ENCODE measurements at places on chromosomes 6 and 20.
A peak's percentile ranks its signal among the peaks of the same experiment; 100 is the strongest.

DNA sequence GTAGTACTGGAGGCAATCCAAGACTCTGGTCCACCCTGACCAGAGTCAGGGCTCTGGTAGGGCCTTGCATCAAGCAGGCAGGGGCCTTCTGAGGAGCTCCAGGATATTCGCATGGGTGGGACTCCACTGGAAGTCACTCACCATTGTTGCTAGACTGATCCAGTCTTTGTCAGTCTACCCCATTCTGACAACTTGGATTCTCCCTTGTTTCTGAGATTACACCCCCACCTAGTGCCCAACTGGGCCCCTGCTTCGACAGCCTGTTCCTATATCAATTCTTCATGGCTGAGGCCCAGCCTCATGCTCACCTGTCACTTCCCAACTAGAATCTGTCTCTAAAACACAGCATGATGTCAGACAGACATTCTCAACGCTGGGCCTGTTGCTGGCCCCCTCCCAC is 5.2 kb downstream of the SLC35D3 start:
- no peak for DNase-seq

GRCh38 chr6:53737746-53738145 is 57.1 kb upstream of the LRRC1 start:
- no peak for DNase-seq

- DNase-seq = no peak
Observed at GRCh38 chr6:167118839-167119238, 4.1 kb upstream of the CCR6 start.

GRCh38 chr6:132853059-132853458 is 38.7 kb downstream of the RPS12 start:
- no peak for DNase-seq

DNA sequence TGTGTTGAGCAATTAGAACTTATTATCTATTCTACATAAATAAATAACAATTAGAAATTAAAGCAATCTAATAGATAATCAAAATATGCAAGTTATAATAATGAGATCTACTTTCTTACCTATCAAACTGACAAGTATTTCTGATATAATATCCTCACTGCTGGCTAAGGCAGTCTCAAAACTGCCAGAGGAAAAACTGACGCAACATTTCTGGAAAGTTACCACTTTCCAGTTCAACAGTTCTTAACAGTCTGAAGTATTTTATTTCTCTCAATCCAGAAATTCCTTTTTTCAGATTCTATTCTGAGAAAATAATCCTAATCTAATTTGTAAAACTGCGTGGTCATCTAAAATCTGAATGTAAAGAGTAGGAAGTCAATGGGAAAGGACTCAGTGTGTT is 121.0 kb downstream of the TRDN start:
- no peak for DNase-seq

DNA sequence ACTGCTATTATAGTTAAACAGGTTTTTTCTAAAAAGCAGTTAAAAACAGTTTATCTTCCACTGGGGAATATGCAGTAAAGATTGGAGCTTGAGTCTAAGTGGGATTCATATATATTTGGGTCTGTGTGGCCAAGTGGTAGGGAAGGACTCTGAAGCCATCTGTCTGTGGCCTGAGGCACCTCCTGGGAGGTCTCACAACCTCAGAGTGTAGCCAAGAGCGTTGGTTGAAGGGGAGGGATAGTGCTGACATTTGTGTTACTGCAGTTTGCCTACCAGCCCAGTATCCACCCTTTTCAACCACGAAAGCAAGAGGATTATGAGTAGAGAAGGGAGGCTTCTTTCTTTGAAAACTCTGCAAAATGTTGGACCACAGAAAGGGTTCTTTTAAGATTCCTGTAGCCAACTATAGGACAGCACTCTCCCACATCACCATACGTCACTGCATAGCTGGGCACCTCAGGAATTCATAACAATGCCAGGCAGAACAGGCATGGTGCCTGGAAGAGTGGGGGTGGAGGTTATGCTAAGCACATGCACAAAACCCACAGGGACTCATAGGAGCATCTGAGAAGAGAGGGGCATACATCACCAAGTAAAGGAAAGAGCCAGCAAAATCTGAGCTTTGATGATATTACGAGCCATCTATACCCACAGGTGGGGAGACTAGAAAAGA is 90.5 kb upstream of the HEY2 start:
- DNase-seq = no peak

DNA sequence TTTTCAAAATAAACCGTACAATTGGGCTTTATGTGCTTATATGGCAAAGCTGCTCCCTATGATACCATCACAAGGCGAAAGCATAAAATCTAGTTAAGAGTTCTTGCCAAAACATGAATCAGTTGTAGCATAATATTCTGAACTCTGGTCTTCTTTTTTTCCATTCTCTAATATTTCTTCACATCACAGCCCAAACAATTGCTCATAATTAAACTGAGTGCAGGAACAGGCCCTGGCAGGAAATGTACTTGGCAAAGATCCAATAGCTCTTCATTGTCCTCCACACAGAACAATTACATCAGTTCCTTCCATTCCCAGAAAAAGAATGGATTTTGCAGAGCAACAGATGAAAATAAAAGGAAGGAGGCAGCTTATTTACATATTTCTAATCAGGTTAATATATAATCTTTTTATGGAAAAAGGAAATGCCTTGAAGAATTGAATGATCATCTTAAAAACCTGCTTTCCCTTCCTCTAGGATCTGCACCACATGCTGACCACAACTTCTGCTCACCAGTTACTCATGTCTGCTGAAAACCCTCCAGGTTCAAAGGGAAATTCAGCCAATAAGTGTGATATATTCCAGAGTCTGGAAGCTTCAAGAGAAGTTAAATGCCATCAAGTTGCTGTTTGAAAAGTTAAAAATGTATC is 123.3 kb upstream of the COL21A1 start:
- DNase-seq = no peak

DNA sequence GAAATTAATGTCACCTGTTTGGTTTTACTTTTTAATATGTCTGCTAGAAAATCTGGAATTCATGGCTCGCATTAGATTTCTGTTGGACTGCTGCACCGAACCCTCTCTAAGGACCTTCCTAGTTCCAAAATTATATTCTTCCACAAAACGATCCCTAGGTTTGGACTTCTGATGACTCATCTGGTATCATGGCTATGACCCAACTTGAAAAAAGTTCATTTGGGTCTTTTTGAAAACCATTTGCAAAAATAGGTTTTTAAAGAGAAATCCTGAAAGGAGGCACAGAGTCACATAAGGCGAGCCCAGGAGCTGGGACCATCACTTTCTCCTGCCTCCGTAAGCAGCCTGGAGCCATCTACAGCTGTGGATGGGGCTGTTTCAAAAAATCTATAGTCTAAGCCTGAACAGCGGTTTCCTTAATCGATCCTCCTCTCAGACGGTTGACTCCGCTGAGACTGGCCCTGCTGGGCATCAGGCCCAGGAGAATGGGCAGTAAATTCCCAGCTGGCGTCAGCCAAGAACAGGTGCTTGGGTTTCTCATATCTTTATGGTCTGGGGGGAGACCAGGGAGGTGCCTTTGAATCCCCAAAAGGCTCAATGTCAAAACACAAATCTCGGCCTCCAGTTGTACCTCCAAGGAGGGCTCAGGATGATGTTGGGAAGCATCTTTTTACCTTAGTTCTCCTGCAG is 44.6 kb downstream of the SLC24A3 start:
- DNase-seq = no peak

- DNase-seq = no peak
Observed at GRCh38 chr6:81865712-81866111, 113.2 kb upstream of the TENT5A start.

- no peak for DNase-seq
Observed at GRCh38 chr6:5133943-5134342, 48.8 kb downstream of the PPP1R3G start.

DNA sequence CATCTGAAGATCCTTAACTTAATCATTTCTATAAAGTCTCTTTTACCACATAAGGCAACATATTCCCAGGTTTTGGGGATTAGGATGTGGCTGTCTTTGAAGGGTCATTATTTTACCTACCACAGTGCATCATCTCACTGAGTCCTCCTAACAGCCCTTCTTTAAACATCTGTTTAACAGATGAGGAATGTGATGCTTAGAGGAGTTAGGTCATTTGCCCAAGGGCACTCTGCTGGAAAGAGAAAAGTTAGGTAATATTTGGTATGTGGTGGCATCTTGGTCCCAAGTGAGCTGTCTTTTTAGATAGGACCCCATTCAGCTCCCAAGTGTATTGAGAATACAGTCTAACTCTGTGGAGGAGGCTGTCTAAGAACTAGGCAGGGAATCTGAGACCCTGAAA is 11.0 kb downstream of the MMP24 start:
- no peak for DNase-seq

DNA sequence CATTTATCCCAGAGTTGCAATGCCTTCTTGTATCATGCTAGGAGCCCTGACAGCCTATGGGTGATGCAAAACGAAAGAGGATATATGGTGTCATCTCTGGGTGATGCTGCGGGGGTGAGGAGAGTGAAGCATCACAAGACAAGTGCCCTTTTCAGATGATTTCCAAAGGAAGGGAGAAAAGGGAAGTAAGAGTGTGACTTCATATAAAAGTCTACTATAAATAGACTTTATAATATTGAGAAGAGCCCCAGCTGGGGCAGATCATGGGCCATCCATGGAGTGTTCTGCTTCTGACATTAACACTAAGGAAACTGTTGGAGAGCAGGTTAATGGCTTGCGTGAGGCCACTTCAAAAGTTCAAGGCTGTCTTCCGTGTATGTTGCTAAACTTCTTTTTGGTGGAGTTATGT is 4.4 kb downstream of the CD83 start:
- DNase-seq = peak; percentile 42

- no peak for DNase-seq
Observed at GRCh38 chr6:117494694-117495318, 12.3 kb downstream of the DCBLD1 start.

GRCh38 chr6:97501853-97502252 is 218.8 kb upstream of the MMS22L start:
- no peak for DNase-seq

DNA sequence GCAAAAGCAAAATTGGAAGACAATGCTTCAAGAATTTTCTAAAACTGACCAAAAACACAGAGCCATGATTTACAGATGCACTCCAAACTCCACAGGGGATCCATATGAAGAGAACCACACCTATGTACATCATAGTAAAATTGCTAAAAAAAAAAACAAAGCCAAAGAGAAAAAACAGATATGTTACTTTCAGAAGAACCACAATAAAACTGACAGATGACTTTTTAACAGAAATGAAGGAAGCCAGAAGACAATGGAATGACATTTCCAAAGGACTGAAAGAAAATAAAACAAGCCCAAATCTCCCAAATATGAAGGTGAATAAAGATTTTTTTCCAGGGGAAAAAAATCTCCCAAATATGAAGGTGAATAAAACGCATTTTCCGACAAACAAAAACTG is 17.5 kb downstream of the TRERF1 start:
- no peak for DNase-seq

- no peak for DNase-seq
Observed at GRCh38 chr20:17394411-17394810, 136.8 kb downstream of the BFSP1 start.

- DNase-seq = no peak
Observed at GRCh38 chr6:134802426-134803058, 147.4 kb downstream of the ALDH8A1 start.

DNA sequence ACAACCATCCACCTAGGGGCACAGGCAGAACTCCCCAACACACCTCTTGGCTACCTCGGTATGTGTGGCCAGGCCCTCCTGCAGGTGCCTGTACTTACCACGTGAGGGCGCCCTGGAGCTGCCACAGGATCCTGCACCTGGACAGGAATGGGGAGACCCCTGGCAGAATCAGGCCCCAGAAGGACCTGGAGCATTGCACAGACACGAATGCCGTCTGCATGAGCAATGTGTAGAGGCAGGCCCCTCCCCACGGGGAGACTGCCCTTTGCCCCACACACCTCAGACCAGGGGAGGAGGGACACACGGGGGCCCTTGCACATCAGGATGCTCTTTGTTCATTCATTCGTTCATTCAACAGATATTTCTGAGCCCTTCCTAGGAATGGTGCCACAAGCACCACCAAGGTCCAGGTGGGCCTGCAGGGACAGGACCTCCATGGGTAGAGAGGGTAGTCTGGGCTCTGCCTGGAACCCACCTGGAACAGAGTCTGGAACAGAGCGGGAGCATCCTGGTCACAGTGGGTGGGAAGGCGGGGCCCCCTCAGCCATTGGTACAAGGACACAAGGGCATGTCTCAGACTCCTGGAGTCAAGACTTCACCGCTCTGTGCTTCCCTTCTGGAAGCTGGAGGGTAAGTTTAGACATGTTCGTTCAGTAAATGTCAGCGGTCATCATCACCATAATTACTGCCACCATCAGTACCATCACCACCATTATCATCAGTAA is 32.3 kb downstream of the YTHDF1 start:
- peak; percentile 23 for DNase-seq

DNA sequence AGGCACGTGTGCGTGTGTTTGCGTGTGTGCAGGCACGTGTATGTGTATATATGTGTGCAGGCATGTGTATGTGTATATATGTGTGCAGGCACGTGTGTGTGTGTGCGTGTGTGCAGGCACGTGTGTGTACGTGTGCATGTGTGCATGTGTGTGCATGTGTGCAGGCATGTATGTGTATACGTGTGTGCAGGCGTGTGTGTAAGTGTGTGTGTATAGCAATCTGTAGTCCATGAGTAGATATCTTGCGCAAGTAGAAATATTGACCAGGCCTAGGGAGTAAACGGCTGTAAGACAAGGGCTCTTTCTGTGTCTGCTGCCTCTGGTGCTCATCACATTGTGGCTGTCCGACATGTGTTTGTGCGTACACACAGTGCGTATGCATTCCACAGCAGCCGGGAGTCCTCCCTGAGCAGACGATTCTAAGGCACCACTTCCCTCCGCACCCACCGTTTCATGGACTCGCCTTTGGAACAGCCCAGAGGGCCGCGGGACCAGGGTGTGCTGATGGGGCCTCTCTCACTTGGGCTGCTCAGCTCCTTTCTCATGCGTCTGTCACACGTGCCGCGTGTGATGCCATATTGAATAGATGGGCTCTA is 167.6 kb downstream of the ERMARD start:
- no peak for DNase-seq

DNA sequence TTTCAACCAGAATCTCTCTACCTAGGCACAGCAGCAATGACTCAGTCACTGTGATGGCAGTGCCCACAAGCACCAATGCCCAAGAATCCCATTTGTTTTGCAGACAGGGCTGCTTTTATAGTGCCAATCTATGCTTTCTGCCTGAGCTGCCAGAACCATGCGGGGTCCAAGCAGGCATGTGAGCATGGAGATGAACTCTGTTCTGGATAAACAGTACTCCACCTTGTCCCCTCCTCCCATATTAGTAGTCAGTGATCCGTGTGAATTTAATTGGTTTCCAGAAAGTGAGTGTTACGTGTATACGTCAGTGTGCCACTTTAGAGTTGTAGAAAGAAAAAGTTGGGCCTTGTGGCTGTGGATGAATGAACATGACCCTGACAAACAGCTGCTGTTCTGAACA is 79.4 kb downstream of the SASH1 start:
- DNase-seq = no peak
